ENCODE measurements at places on chromosomes 3 and 15.

- DNase-seq: no peak
These were observed 43.5 kb downstream of the CFAP92 start for GRCh38 chr3:128950223-128950938.

DNA sequence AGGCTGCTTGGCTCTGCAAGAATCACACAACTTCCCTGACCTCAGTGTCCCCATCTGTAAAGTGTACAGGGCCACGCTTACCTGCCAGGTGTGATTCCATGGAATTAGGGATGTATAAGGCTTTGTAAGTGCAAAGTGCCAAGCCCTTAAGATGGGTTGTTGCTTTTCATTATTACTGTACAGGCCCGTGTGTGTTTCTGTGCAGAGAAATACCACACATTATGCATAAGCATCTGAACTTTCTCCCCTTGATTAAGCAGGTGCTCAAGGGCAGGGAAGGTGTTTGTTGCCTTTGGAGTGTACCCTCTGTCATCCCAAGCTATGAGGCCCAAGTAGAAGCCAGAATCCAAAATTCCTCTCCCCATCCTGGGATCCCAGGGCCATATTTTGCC lies 13.6 kb upstream of the HRH1 start:
- DNase-seq: no peak

GRCh38 chr3:186361762-186362536 lies at the start of gene DGKG:
Gene DGKG (minus strand): TSS chr3:186362234. CDS start chr3:186320459, 41,775 bp downstream.
- DNase-seq: peak; percentile 35

GRCh38 chr3:69212411-69213160 lies 90.2 kb upstream of the LMOD3 start:
- DNase-seq: no peak

- no peak for DNase-seq
These were observed 58.3 kb upstream of the EPHA3 start for GRCh38 chr3:89049119-89049518.

- DNase-seq: no peak
These were observed 39.9 kb upstream of the MB21D2 start for GRCh38 chr3:192957441-192958021.

GRCh38 chr3:156750191-156750873 lies 75.8 kb upstream of the LEKR1 start:
- DNase-seq: no peak
